ENCODE measurements at places on chromosomes 16 and 17. TPM values are rescaled to one million over a fixed set of nuclear protein-coding genes. Genes with fewer than 3 reads are reported as not detected.

The SLC16A5 gene
- not detected for total RNA-seq

The SOST gene
- total RNA-seq = not detected

DNA sequence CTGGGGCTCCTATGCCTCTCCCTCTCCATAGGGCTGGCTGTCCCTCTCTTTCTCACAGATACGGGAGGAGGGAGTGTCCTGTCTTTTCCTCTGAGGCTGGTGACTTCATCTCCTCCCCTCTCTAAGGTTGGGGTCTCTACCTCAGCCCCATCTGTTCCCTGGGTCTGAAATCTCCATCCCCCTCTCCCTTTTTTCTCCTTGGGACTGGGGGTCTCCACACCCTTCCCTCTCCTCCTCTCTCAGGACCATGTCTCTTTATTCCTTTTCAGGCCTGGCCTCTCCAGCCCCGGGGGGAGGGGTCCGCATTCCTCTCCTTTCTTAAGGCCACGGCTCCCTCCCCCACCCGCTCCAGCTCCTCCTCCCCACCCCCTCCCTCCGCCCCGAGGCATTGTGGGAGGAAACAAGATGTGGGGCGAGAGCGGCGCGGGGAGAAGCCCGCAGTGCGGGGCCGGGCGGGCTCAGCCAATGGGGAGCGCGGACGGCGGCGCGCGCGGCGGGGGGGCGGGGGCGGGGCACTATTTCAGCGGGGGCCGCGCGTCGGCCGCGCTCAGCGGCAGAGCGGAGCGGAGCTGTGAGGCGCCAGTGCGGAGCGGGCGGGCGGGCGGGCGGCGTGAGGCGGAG lies at the start of gene DYNLL2:
DYNLL2 (plus strand) TSS at position 550 of the 621 bp plus-strand sequence. CDS start 3,672 bp downstream, outside the sequence.
- DNase-seq = peak; percentile 96

DNA sequence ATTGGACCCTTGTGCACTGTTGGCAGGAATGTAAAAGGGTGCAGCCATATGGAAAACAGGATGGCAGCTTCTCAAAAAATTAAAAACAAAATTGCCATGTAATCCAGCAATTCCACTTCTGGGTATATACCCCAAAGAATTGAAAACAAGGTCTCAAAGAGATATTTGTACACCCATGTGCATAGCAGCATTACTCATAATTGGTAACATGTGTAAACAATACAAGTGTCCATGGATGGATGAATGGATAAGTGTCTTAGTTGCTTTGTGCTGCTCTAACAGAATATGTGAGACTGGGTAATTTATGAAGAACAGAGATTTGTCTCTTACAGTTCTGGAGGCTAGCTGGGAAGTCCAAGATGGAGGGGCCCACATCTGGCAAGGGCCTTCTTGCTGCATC lies 3.8 kb upstream of the RUNDC3A start:
- DNase-seq = no peak

GRCh38 chr16:70429888-70430666 lies 8.8 kb downstream of the ST3GAL2 start:
- DNase-seq = peak; percentile 92

DNA sequence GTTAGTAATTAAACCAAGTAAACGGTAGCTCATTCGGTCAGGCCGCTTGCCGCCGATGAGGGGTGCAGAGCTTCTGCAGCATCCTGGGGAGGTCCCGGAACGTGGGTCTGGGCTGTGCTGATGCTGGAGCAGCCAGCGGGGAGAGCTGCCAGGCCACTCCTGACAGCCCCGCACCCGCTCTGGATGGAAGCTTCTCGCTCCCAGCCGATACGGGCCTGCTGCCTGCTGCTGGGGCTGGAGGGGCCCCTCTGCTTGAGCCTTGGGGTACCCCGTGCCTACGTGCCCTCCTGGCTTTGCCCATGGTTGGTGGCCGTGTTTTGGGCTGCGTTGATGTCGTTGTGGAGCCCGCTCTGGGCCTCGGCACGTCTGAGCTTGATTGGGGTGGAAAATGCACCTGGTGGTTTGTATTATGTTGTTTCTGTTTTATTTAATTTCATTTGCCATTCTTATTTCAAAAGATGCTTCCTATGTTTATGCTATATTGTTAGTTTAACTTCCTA lies 41.6 kb upstream of the ZNF750 start:
- DNase-seq = no peak

DNA sequence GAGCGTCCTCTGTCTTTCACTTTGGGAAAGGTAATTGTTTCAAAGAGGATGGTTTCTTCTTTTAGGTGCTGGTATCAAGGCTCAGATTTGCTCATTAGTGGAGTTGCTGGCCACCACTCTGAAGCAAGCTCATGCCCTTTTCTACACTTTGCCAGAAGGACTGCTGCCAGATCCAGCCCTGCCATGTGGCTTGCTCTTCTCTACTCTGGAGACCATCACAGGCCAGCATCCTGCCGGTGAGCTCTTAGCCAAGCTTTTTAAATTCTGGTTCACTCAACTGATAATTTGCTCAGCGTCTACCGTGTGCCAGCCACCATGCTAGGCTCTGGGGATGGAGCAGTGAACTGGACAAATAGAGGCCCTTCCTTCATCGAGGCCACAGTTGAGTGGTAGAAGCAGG lies 4.3 kb downstream of the COG1 start:
- no peak for DNase-seq

DNA sequence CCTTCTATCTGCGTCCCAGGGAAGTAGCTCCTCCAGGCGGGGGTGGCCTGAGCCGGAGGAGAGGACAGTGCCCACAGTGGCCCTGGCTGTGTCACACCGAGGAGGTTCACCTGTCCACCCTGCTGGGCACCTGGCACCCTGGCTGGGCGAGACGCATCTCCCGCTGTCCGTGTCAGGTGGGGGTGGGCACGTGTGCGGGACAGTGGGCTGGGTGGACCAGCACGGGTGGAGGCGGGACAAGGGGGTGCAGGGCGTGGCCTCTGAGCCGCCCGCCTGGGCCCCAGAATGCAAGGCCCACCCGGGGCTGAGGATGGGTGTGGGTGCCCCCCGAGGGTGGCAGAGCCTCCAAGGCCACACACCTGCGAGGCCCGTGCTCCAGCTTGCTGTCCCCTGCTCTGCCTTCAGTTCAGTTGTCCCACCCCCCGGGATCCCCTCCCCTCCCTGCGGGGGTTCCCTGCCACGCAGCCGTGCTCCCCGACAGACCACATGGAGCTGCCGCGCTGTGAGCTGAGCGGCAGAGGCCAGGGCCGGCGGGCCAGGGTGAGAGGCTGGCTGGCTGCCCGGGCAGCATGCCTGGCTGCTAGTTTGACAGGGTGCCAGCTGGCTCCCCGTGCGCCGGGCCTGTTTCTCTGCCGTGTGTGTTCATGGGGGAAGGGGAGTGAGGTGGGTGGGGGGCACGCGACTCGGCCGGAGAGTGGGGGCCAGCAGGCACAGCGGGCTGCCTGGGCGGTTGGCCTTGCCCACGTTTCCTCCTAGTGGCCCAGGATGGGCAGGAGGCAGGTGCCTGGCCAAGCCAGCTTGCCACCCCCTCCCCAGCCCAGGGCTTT lies 33.9 kb downstream of the BAHCC1 start:
- DNase-seq = no peak

The RPS6KB1 gene
- total RNA-seq = 22.8 TPM

- DNase-seq = peak; percentile 94
Measured at GRCh38 chr17:9924735-9925191, 19.7 kb upstream of the RCVRN start.

- no peak for DNase-seq
Measured at GRCh38 chr16:27534256-27534655, 15.5 kb downstream of the GTF3C1 start.

The KRTAP2-2 gene
- total RNA-seq = not detected

DNA sequence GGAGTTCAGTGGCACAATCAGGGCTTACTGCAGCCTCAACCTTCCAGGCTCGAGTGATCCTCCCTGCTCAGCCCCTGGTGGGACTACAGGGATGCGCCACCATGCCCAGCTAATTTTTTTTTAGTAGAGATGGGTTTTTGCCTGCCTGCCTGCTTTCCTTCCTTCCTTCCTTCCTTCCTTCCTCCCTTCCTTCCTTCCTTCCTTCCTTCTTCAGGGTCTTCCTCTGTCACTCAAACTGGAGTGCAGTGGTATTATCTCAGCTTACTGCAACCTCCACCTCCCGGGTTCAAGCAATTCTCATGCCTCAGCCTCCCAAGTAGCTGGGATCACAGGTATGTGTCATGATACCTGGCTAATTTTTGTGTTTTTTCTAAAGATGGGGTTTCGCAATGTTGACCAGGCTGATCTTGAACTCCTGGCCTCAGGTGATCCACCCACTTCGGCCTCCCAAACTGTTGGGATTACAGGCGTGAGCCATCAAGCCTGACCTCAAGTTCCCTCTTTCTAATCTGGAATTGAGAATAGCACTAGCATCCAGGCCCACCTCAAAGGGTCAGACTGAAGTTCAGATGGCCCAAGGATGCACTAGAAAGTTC lies 45.3 kb downstream of the PRAC1 start:
- no peak for DNase-seq

GRCh38 chr17:39804839-39805238 lies 59.3 kb downstream of the IKZF3 start:
- no peak for DNase-seq

- no peak for DNase-seq
Measured at GRCh38 chr17:79922116-79922601, 82.9 kb upstream of the CBX4 start.

DNA sequence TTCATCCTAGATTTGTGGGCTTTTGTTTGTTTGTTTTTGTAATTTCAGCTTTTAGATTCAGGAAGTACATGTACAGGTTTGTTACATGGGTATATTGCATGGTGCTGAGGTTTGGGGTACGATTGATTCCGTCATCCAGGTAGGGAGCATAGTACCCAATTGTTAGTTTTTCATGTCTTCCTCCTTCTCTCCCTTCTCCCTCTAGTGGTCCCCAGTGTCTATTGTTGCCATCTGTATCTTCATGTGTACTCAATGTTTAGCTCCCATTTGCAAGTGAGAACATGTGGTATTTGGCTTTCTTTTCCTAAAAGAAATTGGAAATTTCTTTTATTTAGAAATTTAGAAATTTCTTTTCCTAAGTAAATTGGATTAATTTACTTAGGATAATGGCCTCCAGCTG lies 37.1 kb upstream of the BCAS3 start:
- peak; percentile 51 for DNase-seq

DNA sequence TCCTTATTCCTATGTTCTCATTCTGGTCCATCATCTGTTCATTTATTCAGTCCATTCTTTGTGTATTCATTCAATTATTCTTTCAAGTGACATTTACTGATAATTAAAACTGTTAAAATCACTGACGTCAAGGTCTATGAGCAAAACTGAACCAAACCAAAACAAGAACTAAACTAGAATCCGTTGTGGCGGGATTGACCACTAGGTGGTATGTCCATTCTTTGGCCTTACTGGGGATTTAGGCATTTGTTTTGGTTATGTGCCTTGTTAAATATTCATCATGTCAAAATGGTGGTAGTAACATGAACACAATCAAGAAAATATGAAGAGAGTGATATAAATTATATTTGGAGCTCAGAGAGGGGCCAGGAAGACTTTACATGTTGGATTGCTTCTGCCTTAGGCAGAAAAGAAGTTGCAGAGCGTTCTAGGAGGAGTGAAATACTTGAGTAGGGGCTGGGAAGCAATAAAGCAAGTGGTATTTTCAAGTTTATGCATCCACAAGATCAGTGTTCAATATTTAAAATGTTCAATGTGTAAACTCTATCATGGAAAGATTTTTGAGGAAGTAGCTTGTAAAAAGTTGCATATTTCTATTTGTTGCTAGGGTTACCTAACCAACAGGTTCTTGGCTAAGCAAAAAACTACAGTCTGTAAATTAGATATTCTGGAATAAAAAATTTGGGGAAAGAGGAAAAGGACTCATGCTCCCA lies 129.0 kb downstream of the CDH13 start:
- peak; percentile 60 for DNase-seq

DNA sequence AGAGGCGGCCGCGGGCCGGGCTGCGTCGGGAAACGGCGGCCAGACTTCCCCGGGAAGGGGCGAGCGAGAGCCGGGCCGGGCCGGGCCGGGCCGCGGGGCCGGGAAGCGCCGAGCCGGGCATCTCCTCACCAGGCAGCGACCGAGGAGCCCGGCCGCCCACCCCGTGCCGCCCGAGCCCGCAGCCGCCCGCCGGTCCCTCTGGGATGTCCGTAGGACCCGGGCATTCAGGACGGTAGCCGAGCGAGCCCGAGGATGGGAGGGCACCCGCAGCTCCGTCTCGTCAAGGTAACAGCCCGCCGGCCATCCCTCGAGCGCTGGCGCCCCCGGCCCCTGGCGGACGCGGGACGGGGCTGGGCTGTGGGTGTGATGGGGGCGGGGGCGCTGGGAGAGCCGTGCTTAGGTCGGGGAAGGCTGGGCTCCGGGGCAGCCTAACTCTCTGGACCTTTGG lies at the start of gene CRHR1:
CRHR1 (plus strand) TSS at position 28 of the 448 bp plus-strand sequence; CDS start at position 253, 225 bp downstream.
- no peak for DNase-seq

DNA sequence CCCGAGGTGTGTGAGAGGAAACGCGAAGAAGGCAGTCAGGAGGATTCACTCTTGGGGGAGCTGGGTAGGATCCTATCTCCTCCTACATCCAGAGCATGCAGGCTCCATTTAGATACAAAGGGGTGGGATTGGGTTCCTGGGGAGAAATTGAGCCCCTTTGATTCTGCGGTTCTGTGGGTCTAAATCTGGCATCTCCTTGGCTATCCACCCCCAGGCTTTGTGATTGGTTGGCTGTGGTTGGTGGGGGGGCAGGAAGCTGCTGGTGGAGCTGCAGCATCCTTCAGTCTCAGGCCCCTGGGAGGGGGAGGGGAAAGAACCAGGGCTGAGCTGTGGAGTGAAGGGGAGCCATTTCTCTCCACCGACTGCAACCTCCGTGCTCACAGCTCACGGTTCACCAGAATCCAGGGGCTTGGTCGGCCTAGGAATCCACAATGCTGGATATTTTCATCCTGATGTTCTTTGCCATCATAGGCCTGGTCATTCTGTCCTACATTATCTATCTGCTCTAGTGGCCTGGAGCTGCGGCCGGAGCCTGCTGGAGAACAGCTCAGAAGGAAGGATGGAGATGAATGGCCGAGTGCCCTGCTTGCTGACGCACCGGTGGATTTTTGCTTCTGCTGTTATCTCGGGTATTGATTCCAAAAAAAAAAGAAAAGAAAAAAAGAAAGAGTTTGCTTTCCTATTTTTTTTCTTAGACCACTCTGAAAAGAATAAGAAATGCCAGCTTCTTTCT lies at the start of gene LASP1NB:
LASP1NB (plus strand) TSS at position 352 of the 733 bp plus-strand sequence.
- DNase-seq = no peak

The UTS2R gene
- total RNA-seq = not detected

- no peak for DNase-seq
Measured at GRCh38 chr17:14827396-14827919, 437.7 kb downstream of the PMP22 start.

The TBKBP1 gene
- 0.25 TPM for total RNA-seq

The TEX19 gene
- 0.34 TPM for total RNA-seq
